ENCODE measurements at places on chromosomes 1 and 21.
A peak's percentile ranks its signal among the peaks of the same experiment; 100 is the strongest.

- DNase-seq: peak; percentile 18
Measured at GRCh38 chr1:226891846-226892523, 21.6 kb downstream of the PSEN2 start.

GRCh38 chr1:17697458-17697857 lies 57.7 kb upstream of the ACTL8 start:
- DNase-seq: no peak

DNA sequence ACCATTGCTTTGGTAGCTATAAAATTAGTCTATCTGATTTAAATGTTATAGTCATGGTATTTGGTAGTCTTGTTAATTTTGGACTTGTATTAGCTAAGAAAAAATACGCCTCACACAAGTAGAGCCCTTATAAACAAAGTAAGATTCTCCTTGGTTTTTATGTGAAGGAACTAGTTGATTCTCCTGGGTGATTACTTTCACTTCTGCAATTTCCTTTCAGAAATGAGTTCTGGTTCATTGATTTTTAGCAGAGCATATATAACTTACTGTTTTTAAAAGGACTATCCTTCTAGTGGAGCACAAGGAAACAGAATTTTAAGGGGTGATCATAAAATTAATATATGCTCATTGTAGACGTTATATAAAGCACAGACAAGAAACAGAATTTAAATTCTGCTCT lies 120.1 kb downstream of the BACH1 start:
- DNase-seq: no peak

GRCh38 chr1:207414606-207415108 lies 39.5 kb upstream of the CR2 start:
- DNase-seq: no peak

DNA sequence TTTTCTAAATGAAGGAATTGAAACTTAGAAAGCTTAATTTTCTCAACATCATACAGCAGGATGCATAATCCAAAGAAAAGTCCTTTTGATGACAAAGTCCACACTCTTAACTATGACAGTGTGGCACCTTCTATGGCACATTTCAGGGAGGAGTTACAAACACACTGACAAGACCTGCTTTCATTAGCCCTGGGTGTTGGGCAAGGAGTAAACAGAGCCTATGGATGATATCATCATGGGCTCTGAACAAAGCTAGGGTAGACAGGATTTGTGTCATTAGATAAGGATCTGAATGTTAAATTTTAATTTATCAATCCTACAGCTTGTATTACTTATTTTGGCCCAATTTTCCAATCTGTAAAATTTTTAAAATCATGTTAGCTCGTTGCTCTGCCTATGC lies 62.6 kb upstream of the DENND1B start:
- DNase-seq: peak; percentile 67

GRCh38 chr1:239731082-239731748 lies 344.8 kb downstream of the CHRM3 start:
- no peak for DNase-seq

DNA sequence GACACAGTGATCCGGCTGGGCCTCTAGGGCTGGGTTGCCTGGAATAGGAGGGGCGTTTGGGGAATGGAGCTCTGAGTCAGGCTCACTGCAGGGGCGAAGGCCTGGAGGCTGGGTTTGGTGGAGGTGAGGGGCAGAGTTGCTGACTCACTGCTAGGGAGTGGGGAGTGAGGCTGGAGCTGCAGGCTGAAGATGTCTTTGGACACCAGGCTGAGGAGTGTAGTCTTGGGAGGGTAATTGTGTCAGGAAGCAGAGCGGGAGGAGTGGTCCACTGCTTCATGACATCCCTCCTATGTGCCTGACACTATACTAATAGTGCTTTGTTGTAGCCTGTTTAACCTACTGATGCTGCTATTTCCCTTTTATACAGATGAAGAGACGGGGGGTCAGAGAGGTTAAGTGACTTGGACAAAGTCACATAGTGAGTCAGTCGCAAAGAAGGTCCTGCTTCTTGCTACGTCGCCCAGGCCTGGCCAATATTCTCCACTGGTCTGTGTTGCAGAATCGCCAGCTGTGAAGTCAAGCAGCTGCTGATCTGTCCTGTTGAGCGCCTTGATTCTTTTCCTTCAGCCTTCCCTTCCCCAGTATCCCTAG lies 13.6 kb downstream of the ACTL8 start:
- peak; percentile 12 for DNase-seq

- DNase-seq: no peak
Measured at GRCh38 chr1:21586222-21586621, 77.0 kb downstream of the ALPL start.

DNA sequence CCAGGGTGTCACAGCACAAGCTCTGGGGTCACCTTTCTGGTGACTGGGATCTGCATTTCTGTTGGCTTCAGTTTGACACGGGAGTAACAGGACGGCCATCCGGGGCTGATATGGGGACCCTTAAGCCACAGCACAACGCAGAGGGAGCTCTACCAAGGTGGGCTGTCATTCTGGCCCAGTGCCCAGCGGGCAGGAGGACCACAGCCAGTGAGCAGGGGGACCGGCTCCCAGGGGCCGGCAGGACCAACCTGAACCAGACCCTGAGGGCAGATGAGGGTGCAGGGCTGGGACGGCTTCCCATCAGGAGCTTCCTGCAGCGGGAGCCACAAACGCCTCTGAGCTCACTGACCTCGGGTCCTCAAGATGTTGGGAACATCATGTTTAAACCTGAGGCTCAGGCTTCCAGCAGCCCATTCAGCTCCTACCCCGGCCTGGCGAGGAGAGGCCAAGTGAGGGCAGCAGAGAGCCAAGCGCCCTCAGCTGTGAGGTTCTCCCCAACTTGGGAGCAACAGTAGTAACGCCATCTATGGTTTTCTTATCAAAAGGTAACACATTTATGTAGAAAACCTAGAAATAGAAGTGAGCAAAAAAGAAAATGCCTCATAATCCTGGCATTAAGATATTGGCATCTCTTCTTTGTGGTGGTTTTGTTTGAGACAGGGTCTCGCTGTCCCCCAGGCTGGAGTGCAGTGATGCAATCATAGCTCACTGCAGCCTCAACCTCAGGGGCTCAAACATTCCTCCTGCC lies 26.8 kb downstream of the TMEM201 start:
- DNase-seq: peak; percentile 46

GRCh38 chr1:230054092-230054749 lies 12.8 kb upstream of the GALNT2 start:
- no peak for DNase-seq

DNA sequence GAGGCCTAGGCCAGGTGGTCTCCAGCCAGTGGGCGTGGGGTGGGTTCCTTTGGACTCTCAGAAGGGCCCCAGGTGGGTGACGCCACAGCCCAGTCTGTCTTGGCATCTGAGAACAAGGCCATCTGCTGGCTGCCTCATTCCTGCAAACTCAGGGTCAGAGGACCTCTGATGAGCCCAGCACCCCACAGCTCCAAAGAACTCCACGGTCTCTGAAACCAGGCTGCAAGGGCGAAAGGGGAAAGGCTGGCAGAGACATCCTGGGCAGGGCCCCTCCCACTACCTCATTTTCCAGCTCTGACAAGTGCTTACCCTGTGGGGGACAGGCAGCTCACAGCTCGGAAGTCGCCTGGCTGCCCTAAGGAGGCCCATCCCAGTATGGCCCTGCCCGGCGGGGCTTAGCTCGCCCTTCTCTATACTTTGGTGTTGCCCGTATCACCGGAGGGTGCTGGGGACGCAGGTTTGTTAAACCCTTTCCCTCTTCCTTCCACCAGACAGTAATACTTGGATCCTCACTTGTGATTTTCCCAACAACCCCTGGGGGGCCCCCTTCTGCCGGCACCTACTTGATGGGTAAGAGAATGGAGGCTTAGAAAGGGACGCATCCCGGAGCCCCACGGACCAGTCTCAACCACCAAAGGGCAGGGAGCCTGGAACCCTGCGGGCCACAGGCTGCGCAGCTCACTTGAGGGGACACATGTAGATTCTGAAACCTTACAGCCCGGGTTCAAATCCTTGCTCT lies 10.9 kb upstream of the EDN2 start:
- no peak for DNase-seq

DNA sequence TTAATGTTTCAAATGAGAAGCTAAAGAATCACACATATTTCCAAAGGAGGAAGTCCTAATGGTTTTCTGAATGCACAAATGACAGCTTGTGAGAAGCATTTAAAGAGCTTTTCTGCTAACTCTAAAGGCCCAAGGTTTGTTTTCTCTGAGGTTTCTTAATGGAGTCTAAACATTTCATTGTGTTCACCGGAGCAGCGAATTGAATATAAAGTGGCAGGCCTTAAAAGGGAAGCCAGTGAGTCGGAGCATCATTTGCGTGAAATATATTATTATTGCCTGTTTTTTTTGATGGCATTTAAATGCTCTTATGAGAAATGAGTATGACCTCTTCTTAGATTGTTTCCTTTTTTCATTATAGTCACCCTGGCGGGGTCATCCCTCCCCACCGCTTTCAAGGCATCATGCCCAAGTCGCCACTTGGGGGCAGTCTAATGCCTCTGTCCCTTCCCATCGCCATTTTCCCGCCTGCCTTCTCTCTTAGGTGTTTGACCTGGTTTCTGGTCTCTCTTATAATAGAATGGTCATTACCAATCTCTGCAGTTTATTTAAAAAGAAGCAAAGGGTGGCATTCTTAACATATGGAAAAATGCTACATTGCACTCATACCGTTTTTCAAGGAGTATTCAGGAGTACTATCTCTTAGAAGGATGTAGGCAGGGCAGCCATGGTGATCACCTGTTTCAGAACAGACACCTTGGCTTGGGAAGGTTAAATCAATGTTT lies 25.3 kb upstream of the OVAAL start:
- peak; percentile 34 for DNase-seq

- DNase-seq: peak; percentile 8
Measured at GRCh38 chr1:222266223-222267196, 281.4 kb downstream of the HHIPL2 start.

DNA sequence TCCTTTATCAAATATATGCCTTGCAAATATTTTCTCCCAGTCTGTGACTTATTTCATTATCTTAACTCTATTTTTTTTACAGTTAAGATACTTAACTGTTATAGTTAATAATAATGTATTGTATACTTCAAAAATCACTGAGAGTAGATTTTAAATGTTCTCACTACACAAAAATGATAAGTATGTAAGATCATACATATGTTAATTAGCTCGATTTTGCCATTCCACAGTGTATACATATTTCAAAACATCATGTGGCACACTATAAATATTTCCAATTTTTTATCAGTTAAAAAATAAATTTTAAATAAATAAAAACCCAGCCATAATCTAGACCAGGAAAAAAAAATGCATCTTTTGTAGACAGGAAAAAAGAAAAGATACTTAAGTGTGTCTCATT lies 27.2 kb downstream of the CTTNBP2NL start:
- no peak for DNase-seq

- no peak for DNase-seq
Measured at GRCh38 chr1:172487550-172487949, 43.7 kb upstream of the PIGC start.

Data from bronchial epithelial cell (primary cell).